ENCODE measurements at places on chromosomes 5 and 9.

GRCh38 chr5:5037674-5038073, 102.5 kb upstream of the ADAMTS16 start:
- DNase-seq = no peak

DNA sequence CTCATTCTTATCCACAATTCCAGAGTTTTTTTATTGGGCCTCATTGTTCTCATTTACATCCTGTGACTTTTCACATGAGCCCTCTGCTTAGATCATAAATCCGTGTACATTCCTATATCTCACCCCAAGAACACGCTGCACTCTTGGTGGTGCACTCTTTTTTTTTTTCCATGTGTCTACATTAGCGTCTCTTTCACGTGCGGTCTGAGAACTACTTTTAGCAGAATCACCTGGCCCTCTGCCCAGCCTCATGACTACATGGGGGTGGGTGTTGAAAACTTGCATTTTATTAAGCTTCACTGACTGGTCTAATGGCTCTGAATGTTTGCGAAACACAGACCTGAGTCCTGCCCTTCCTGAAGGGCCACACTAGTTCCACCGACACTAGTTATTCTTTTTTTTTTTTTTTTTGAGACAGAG, 18.6 kb downstream of the C9orf57 start:
- no peak for DNase-seq

DNA sequence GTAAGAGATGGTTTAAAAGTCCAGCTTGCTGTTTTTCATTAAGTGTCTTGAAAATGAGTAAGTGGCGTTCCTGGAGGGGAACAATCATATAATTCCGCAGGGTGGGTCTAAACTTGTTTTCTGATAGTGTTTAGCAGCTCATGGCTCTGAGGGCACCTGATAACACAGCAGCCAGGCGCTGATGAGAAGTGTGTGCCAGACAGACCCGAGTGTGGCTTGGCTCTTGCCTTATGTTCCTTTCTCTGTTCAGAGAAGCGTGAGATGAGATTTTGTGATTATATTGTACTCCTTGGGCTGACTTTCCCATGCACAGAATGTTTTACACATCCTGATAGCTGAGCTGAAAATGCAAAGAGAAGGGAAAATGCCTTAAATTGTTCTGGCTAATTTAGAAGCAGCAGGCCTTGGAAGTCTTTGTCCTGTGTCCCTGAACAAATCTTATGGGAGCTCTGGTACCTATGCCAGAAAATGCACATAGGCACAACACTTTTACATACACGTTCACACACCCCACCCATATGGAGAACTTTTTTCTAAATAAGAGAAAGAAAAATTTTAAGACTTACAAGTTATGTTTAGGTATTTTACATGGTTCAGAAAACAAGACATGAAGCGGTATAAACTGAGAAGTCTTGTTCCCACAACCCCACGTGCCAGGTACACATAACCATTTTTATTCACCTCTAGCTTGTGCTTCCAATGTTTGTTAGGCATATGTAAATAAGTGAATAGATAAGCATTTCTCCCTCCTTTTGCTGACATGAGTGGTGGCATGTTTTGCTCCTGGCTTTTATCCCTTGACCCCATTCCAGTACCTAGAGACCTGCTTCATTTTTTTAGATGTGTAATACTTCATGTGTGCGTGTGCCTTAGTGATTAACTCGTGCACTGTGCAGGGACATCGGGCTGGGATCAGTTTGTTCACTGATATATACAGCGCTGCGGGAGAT, 152.2 kb upstream of the OTULINL start:
- no peak for DNase-seq

DNA sequence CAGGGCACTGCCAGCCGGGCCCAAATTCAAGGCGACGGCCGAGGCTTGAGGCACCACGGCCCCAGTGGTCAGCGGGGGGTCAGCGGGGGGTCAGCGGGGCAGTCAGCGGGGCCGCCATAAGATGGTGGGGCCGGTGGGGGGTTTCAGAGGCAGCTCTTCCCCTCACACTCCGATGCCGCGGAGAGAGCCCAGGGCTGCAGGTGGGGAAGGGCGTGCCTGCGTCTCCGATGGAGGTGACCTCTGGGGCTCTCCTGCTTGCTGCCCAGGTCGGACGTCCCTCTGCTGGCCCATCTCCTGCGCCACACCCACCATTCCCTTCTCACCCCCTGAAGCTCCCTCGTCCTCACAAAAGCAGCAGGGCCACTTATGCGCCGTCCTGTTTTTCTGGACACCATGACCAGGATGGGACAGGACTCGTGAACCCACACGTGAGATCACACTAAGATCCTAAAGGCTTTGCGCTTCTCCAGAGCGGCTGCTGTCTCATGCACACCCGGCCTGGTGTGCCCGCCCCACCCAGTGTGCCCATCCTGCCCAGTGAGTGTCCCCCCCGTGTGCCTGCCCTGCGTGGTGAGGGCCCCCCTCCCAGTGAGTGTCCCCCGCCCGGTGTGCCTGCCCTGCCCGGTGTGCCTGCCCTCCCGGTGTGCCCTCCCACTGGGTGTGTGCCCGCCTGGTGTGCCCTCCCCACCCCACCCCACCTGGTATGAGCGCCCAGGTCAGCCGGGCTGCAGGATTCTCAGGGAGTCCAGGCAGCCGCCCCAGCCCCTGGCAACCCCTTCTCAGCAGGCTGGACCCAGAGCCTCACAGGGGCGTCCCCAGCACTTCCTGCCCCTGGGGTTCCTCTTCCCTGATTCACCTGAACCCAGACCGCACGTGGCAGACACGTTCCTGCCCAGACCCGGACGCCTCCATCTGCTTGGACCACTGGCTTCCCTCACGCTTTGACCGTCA, 48.7 kb upstream of the NKD2 start:
- DNase-seq = no peak

DNA sequence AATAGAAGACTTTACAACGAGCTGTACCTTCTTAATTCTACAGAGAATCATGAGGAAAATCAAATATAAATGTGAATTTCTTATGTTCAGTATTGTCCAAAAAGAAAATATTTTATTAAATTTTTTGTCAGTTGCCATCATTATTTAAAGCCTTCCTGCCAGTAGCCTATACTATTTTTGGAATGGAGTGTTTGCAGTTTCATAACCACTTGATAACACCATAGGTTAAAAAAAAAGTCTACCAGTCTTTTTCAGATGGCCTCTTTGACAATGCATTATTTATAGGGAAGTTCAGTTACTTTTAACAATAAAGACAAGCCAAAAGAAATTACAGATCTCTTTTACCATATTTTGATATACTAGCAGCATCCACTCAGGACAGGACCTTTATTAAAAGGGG, 80.3 kb upstream of the CCDC152 start:
- no peak for DNase-seq

Measured in stimulated activated CD4-positive, alpha-beta T cell treated with anti-CD3 and anti-CD28 coated beads, TNF-alpha, amount 100 ng/mL, for 1 hour (primary cell).